ENCODE measurements at places on chromosomes 4 and X.

GRCh38 chr4:169675825-169676224, 55.4 kb downstream of the CLCN3 start:
- no peak for DNase-seq

DNA sequence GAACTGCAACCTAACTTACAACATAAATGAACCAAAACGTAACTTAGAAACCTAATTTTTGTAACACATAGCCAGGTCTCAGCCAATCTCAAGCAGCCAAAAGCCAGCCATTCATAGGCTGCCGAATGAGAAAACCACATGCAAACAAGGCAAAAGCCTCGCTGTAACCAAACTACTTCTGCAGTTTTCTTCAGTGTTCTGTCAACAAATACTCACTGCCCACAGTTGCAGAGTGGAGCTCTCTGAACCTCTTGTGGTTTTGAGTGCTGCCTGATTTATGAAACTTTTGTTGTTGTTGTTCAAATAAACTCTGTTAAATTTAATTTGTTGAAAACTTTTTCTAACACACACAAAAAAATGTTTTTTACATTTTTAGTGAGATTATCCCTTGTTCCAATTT, 251.2 kb downstream of the PAPSS1 start:
- no peak for DNase-seq

DNA sequence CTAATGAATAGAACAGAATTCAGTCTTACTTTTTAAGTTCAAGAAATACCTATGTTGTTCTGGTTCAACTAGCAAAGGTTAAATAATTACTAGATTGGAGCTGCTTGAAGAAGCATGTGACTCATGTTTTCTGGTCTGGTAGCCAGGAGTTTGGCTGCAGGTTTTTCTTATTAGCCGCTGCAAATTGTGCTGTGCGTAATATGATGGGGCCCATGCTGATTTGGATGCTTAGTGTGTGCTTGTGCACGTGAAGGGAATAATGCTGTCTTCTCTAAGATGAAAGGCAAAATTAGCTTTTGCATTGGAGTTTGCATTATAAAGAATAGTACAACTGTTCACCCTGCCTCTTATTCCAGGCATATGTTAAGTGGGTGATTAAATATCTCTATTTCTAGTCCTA, 219.6 kb downstream of the SNCA start:
- no peak for DNase-seq

DNA sequence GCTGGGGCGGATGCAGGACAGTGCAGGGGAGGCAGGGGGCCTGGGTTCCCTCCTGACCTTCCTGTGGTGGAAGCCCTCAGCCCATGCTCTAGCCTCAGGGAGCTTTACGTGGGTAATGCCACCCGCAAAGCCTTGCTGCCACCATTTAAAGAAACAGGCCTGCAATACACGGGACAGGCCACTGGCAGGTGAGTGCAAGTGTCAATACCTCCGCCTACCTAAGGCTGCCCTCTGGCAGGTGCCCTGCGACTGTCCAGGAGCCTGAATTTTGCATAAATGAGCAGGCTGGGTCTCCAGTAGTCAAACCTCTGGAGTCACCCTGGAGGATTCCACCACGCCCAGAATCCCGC, 5.9 kb downstream of the CRMP1 start:
- DNase-seq, result no peak

DNA sequence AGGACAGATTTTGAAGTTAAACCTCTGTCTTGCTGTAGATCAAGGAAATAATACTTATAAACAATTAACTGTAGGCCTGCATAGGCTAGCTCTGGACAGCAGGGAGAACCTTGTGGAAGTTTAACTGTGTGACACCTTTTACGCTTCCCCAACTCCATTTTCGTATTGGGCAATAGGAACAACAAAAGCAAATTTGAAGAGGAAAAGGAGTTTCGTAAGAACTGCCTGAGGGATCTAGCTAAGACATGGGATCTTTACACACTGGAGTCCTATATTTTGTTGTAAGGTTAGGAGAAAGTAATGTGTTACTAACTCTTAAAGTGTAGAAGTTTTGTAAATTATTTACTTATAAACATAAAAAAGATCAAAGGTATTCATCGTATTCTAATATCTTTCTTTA, 324.9 kb upstream of the CASK start:
- no peak for DNase-seq

DNA sequence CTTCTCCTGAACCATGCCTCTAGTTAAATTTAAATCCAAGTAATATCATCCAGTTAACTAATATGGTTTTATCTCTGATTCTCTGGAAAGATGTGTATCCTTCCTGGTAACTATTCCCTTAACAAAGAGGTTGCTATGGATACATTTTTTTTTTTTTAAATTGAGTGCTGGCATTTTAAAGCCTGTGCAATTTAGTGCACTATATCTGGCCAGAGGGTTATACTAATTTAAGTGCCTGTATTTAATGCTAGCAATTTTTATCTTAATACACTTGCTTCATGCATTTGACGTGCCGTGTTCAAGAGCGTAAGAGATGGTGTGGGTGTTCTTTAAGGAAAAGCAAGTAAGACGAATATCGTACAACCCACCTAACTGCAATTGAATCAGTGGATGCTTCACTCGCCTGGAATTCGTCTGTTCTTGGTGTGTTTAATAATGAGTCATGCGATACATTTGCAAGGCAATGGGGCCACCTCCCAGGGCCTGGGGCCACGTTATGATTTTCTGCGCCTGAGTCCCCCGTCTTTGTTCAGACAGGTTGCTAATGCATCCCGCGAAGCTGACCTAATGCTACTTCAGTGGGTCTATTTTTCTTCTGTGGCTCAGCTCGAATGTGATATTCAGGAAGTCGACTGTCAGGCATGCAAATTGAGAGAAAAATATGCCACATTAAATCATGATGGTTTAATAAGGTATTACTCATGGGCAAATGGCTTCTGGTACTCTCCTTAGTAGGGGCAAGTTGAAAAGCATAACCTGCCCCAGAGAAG, 14.2 kb upstream of the MID1 start:
- no peak for DNase-seq

GRCh38 chrX:16778545-16778944, 7.7 kb upstream of the TXLNG start:
- DNase-seq, result no peak

- DNase-seq, result no peak
These were observed 221.2 kb downstream of the PPP4R3C start for GRCh38 chrX:27241981-27242380.

GRCh38 chrX:103480526-103480925, 38.8 kb downstream of the RAB40A start:
- DNase-seq, result no peak

DNA sequence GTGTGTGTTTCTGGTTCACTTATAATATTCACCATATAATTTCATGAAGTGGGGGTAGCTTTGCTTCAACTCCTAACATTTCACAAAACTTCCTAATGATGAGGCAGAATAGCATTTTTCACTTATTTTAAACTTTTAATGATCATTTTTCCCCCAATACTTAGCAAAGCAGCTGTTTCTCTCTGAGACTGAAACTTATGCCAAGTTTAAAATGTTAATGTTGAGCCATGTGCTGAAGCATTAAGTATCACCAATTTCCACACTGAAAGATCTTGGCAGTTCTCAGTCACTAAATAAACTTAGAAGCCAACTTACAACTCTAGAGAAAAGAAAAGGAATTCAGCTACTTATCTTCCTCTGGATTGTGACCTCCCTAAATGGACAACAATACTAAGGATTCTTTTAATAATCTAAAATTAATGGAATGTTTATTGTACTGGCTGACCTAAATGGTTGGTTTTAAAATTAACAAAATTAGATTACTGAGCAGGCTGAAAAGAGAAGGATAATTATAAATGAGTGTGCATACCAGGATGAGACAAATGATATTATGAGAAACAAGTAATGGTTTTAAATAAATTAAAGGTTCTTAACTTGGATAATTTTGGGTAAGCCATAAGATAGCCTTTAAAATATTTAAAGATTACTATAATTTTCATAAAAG, 1429.4 kb upstream of the ADGRL3 start:
- no peak for DNase-seq

DNA sequence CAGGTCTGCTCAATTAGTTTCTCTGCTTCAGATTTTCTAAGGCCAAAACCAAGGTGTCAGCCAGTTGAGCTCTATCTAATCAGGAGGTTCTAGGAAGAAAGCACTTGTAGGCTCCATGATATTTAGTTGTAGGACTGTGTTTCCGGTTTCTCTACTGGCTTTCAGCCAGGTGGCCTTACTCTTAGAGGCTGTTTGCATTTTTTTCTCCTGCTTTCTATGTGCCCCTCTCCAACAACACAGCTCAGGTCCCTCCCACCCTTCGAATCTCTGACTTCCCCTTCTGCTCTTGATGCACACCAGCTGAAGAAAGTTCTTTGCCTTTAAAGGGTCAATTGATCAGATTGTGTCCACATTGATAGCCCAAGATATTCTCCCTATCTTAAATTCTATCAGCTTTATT, 245.2 kb downstream of the RAB28 start:
- DNase-seq, result no peak

DNA sequence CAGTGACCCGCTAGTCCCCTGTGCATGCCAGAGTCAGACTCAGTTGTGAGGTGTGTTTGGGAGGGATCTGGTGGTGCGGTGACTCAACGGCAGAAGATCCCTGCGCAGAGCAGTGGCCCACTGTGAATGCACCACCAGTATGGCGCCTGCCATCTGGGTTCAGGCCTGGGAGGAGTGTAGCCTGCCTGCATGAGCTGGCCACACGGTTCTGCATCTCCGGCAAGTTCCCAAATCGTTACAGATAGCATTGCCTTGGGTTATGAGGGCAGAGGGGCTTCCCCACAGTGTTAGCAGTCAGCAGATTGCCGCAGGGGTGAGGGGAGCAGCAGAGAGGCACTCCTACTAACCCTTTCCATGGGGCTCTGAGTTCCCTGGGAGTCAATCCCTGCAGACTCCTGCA, 629.6 kb downstream of the TLL1 start:
- no peak for DNase-seq

GRCh38 chr4:5575941-5576340, 132.4 kb downstream of the EVC2 start:
- DNase-seq, result no peak

- DNase-seq, result no peak
These were observed 7.1 kb downstream of the AWAT2 start for GRCh38 chrX:70042399-70043371.

GRCh38 chr4:38157592-38157991, 197.4 kb downstream of the PTTG2 start:
- DNase-seq, result no peak

GRCh38 chr4:38800961-38801450, 3.6 kb downstream of the TLR1 start:
- DNase-seq, result no peak

DNA sequence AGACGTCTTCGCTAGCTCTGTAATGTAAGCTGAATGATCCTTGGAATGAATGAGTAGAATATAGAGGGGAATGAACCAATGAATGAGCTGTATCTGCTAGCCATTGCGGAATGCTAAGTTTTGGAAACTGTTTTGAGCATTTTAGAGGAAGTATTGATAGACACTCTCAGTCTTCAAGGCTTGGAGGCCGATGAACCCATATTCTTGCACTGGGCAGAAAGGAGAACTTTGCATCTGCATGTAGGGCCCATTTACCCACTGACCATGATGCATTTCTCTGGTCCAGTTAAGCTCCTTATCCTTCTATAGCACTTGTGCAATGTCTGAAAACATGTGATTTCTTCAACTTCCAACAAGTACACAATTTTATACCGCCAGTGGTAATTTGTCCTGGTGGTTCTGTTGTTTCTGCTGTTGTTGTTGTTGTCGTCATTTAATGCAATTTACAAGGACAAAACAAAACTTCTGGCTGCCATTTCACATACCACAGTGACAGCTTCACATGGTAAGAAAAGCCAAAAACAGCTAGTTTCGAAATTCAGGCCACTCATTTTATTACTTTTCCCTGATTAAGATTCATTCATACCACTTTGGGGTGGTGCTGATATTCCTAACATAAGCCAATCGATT, 85.0 kb upstream of the MTM1 start:
- no peak for DNase-seq

GRCh38 chr4:152460488-152460887, 75.4 kb downstream of the FBXW7 start:
- no peak for DNase-seq

DNA sequence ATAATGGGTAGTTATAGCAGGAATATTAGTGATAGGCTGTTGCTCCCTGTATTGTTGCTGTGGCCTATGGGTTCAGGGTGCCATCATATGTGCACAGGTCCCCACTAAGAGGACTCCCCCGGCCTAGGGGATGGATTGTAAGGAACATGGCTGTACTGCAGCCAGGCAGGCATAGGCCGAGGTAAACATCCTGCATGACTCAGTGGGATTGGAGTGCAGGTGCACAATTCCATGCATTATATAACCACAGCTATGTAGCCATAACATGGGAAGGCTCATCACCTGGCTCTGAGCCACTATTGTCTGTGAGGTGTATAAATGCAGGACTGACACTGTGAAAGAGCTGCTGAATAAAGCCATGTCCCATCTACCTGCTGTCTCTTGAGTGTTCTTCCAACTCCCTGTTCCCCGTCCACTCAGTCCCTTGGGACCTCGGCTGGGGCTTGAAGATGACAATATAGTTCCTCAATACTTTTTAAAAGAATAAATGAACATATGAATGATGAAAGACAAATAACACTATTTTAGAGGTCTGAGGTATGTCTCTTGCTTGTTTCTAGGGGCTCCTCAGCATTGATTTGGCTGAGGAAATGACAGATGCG, 425.2 kb downstream of the IDS start:
- DNase-seq, result no peak

GRCh38 chr4:80199947-80200346, 2.6 kb downstream of the PRDM8 start:
- DNase-seq, result no peak

- no peak for DNase-seq
These were observed 30.7 kb upstream of the PTPN13 start for GRCh38 chr4:86563416-86563815.

GRCh38 chrX:11886745-11887144, 128.7 kb downstream of the MSL3 start:
- DNase-seq, result no peak

- no peak for DNase-seq
These were observed 70.6 kb downstream of the TNIP2 start for GRCh38 chr4:2685541-2685940.

GRCh38 chr4:164357957-164358356, 396.0 kb upstream of the SMIM31 start:
- DNase-seq, result no peak

DNA sequence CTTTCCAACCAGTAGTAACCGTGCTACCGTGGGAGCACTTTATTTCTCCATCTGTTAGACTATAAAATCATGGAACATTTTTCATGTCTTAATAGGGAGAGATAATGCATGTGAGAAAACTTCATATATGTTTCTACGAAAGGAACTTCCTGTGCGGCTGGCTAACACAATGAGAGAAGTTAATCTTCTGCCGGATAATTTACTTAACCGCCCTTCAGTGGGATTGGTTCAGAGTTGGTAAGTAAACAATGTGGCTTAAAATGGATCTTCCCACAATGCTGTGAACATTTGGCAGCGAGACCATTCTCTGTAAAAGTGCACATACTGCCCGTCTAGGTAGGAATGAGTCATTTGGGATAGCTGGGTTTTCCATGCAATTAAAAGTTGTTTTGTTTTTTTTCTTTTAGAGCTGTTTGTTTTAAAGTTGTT, 29.6 kb downstream of the PDK3 start:
- no peak for DNase-seq

DNA sequence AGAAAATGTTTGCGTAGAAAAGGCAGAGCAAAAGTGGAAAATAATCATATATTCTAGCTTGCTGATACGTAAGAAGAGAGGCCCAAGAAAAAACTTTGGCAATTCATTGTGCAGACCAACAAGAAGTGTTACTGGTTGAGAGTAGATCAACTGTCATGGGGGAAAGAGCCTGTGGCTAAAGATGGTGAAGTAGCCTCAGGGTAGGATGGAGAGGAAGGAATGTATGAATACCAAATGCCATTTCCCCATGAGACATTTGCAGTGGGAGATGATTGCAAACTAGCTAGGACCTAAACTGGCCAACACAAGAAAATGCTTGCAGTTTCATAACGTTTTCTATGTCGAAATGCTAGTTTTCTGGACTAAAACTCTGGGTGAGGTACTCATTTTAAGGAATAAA, 47.7 kb upstream of the ADGRL3 start:
- no peak for DNase-seq
